ENCODE measurements at places on chromosomes 3 and 15.

GRCh38 chr3:11580645-11581044 lies 63.1 kb downstream of the VGLL4 start:
- no peak for DNase-seq

DNA sequence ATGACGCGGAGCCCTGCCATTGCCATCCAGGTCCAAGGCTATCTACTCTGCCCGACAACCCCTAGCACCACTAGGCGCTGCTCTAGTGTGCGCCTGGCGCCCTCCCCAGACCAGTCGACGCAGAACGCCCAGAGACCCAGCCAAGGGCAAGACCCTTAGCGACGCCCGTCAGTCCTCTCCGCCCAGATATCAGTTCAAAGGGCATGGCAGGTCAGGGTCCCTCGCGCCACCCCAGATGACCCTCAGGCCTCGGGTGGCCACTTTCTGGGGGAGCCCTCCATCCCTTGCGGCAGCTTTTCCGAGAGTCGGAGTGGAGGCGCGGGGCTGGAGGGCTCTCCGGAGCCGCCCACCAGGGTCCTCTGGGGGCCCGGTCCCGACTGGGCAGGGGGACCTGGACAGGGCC lies 371 bp upstream of the CLSTN2 start:
- no peak for DNase-seq

DNA sequence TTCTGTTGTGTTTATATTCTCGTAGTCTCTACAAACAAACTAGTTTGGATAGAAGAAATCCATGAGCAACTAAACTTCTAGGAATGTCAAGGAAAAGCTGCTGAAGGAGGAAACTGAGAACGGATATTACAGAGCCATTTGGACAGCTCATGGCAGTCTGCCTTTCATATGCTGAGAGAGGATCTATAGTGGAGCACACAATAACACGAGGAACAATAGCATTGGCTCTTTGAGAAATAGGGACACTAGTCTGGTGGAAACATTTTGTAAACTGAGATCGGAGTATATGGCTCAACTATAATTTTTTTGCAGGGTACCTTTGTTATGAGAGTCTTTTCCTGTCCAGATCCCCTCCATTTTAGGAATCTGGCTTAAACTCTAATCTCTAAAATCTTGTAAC lies 200.5 kb downstream of the CLSTN2 start:
- DNase-seq: no peak

DNA sequence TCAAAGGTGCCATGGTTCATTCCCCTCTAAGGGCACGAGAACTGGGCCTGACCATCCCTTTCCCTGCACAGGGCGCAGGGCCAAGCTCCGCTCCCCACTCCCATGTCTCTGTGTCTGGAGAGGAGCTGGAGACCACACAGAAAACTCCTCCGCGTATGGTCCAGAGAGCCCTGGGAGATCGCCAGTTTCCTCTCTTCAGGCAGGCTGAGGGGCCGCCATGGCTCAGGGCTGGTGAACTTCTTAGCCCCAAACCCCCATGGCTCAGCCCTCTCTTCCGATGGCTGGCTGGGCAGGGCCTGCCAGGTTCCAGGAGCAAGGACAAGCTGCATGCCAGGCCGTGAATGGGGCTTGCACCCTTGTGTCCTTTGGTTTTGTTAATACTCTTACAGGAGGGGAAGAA lies 52.9 kb downstream of the EXOG start:
- no peak for DNase-seq

GRCh38 chr3:183664913-183665381 lies 29.5 kb downstream of the KLHL24 start:
- DNase-seq: peak; percentile 95

DNA sequence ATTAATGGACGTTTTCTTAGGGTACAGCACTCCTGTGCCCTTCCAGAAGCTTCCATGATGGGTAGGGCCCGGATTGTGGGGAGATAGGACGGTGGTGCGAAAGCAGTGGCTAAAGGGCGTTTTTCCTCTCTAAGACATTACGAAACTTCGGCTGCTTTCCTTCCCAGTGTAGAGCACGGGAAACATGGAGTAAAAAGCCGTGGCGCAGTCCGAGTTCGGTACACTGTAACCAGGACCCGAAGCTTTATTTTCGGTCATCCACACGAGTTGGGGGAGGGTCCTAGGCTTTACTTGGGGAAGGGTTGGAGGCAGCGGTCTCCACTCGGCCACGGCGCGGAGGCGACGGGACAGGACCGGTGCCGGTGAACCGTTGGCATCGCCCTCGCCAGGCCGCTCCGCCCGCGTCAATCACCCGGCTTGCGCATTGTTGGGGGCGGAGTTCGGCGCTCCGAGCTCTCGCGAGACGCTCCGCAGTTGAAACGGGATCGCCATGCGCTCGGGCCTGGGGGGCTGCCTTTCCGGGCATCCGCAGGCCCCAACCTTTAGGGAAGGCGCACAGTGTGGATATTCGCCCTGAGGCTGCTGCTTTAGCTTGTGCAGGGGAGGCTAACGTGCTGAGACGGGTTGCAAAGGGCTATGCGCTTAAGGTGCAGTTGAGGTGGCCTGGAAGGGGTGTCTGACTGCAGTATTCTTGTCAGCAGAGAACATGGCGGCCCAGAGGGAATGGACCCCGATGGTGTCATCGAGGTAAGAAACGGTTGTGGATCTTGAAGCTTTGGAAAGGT lies 546 bp downstream of the EIF4A2 start:
- peak; percentile 75 for DNase-seq

DNA sequence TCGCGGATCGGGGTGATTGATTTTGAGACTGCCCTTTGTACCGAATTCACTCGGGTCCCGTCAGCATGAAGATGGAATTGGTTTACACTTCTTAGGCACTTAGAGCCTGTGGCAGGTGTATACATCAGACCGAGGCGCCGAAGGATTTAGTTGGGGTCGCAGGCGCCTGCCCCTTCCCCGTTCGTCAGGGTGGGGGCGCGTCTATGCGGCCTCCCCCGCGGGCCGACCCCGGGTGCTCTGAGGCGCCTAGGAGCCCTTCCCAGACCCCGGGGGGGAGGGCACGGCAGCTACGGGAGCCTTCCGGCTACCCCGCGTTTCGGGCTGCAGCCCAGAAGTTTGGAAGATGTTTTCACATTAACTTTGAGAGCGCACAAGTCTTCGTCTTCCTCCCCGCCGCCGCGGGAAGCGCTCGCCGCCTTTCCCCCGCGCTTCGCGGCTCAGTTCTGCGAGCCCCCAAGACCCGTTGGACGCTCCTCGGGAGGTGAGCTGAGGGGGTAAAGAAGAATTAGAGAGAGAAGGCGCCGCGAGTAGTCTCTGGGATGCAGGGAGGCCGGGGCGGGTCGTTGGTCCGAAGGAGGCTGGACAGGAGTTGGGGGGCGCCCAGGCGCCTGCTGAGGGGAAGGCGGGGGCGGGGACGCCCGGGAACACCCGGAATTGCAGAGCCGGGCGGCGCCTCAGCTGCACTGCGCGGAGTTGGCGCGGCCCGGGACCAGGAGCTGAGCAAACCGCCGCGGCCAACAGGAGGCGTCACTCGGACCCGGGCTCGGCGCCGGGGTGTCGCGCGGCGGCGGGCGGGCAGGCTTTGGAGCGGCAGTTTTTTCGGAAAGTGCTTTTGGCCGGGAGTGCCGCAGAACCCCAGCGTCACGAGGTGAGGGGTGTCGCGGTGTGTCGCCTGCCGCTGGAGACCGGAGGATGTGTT lies 780 bp downstream of the TIPARP start:
- DNase-seq: peak; percentile 57

DNA sequence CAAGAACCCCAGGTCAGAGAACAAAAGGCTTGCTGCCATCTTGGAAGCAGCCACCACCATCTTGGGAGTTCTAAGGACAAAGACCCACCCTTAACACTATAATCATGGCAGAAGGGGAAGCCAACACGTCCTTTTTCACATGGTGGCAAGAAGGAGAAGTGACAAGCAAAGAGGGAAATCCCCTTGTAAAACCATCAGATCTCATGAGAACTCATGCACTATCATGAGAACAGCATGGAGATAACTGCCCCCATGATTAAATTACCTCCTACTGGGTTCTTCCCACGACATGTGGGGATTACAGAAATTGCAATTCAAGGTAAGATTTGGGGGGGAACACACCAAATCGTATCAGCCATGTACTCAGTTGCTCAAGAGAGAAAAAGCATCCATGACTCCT lies 21.1 kb upstream of the GBE1 start:
- no peak for DNase-seq

- DNase-seq: no peak
Observed at GRCh38 chr3:127688022-127688415, 15.3 kb downstream of the ABTB1 start.

DNA sequence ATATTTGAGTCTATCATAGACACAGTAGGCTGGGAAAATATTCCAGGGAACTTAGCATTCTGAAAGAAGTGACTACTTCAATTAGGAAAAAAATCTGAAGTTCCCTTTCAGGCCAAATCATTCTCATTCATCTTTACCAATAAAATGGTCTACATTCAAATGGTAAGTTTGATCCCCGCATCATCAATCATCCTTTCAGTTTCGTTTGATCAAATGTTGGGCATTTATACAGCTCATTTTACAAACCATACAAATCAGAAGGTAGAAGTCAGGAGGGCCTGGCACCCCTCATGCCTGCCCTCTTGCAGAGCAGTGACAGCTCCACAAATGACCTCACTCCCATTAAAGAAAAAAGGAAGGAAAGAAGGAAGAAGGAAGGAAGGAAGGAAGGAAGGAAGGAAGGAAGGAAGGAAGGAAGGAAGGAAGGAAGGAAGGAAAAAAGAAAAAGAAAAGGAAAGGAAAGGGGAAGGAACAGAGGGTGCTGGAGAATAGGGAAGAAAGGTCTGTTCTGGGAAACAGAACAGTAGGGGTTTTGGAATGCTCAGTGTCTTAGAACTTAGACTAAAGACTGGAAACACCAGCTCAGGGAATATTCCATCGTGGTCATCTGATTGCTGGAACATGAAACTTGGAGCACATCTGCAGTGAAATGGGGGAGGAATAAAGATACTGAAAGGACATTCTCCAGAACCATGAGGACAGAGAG lies 86.1 kb downstream of the XXYLT1 start:
- DNase-seq: no peak

GRCh38 chr15:77671362-77672056 lies 38.8 kb upstream of the LINGO1 start:
- no peak for DNase-seq

- DNase-seq: no peak
Observed at GRCh38 chr15:96737408-96737807, 406.9 kb downstream of the NR2F2 start.

DNA sequence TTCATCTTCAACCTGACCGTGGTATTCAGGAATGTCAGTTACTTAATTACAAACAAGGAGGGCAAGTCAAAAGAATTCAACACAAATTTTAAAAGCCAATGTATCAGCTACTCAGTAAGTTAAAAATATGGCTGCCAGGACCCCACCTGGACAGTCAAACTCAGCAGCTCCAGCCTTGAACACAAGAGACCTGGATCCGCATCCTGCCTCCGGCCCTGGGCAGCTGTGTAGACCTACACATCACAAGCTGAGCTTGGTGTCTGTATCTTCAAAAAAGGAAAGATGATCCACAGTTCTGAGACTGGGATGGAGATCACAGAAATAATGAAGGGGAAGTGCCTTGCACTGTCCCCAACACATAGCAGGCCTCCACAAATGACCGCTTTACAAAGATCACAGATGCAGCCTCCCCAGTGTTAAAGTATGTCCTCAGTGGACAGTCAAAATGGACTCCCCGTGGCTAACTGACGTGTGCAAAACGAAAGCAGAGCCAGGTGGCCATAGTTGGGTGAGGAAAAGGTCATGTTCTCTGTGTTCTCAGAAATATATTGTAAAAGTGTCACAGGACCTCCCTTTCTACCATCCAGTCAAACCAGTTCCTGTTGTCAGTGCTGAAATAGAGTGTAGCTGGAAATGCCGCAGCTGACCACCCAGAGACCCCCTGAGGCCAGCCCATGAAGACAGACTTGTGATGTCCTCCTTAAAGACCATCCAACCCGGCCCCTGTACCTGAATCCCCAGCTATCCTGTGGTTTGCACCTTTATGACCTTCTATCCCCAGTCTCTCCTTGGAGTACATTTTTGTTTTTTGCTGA lies 168.5 kb upstream of the NSMCE3 start:
- no peak for DNase-seq

DNA sequence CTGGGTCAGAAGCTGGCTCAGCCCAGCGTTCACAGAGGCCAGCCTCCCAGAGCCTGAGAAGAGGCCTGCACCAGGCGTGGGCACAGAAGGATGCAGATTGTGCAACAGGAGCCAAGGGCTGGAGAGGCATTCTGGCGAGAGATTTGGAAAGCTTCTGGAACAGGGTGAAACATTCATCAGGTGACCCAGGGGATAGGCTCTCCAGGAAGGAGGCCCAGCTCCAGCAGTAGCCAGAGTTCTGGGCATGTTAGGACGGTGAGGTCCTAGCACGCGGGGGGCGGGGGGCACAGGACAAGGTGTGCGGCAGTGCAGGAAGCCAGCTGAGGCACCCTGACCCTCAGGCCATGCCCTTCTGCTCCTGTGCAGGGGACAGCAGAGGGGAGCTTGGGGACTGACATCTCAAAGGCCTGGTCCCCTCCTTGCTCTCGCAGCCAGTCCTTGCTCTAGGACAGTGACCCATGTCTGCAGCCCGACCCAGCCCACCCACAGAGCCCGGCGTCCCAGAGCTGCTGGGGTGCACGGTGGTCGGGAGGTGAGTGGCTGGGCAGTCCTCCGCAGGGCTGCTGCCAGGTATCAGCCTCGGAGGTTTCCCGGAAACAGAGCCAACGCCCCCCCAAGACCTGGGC lies 111.7 kb upstream of the KLF13 start:
- DNase-seq: no peak

GRCh38 chr3:128875556-128876120 lies 3.8 kb upstream of the ACAD9 start:
- DNase-seq: peak; percentile 17

DNA sequence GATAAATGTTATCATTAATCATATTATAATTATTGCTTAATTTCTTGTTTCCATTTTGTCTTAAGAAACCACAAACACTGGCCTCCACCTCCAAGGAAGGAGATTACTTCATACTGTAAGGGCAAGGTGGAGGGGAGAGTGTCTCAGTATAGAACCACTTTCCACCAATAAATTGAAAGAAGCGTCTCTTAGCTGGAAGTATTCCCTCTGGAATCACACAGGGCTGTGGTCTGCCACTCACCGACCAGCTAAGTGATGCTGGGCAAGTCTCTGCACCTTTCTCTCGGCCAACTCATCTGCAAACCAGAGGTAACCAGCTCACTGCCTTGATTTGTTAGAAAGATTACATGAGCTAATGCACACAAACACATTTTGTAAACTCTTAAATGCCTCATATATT lies 63.1 kb downstream of the EIF4E3 start:
- no peak for DNase-seq

DNA sequence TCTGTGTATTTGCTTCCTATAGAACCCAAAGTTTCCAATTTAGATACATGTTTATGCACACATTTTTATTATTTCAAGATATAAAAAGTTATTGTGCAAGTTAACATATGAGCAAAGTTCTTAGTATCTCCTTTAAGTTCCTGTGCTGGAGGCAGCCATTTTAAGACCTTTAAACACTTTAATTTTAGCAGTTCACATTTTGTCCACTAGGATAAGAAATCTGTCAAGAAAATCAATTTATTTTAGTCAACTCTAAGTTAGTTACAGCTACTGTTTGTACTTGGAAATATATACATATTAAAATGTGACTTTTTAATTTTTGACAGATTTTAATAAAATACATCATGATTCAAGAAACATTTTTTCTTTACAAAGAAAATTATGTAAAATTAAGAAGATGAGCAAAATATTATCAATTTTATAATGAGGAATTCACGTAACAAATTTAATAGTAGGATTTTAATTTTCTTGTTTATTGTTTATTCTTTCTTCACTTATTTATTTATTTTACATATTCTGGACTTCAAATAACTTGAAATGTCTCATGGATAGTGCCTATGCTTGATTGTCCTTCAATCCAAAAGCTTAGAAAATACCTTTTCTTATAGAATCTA lies 402.6 kb upstream of the GBE1 start:
- DNase-seq: peak; percentile 19

Measured in fibroblast of skin of right biceps (primary cell).